SW 1271 (cell line): ENCODE measurements at places on chromosomes 3 and 15.

DNA sequence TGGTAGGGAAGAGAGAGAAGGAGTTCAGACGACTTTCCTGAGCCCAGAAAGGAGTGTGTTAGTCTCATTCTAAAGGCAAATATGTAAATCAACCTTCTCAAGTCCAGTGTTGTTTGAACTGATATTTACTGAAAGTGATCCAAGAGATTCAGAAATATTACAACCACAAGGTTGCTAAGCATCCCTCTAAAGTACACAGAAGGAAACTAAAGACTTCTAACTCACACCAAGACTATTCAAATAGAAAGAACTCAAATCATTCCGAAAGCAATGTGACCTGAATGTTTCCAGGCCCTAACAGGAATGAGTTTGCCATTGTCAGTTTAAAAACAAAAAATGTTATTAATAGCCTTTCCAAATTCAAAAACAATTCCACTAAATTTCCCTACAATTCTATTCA lies 56.9 kb upstream of the VGLL3 start:
- no peak for DNase-seq

DNA sequence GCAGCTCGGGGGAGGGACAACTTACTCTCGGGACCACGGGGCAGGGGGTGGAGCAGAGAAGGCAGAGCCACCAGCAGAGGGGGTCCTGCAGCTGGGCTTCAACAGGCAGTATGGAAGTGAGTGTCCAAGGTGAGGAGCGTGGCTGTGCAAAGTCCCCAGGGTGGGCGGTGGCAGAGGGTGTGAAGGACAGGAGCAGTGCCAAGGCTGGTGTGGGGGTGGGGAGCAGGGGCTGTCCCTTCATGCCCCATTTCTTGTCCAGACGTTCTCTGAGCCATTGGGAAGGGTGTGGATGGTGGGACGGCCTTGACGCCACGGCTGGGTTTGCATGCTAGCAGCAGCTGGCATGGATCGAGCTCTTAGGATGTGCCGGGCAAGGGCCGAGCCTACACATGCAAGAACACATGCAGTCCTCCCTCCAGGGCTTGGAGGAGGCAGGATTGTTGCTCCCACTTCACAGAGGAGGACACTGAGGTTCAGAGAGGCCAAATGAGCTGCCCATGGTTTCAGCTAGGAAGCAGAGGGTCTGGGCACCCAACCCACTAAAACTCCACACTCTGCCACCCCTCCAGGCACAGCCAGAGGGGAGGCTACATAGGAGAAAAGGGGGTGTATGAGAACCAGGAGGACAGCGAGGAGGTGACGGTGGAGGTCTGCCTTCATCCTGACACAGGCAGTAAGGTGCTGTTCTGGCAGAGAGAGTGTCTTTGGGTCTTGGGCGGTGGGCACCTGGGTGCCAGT lies 93.6 kb downstream of the TBC1D2B start:
- DNase-seq: no peak

DNA sequence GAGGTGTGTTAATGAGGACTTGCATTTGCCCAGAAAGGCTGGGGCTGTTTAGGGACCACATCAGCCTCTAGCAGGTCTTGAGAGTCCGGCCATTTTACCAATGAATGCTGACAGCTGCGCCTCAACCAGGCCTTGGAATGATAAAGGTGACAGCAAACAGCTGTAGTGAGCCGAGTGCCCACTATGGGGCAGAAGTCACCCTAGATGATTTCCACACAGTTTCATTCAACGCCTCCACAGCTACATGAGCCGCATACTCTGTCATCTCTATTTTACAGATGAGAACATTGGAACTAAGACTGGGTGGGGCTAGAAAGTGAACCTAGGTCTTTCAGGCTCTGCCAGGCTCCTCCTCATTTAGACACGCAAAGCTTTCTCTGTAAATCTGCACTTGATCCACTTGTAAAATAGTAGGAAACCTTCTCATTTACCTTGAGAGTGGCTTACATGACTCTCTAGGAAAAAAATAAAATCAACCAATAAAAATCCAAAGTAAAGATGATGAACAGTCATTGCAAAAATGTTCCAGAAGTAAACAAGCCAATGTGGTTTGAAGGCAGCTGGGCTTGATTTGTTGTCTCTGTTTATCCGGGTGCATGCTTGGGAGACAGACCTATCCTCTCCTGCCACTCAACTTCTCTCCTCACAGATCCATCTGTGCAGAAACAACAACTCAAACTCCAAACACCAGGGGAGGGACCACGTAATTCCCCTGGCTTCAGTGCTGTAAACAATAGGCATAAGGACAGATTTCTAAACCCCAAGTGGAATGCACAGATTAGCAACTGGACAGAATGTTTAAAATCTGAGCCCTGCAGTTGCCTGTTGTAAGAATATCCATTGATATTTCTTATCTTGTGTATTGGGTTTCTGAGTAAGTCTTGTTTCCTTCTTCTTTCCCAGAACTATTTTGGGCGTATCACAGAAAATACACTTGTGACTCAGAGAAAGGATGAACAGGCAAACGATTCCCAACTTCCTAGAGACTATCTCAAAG lies 31.5 kb upstream of the LDHAL6B start:
- no peak for DNase-seq

- DNase-seq: no peak
Measured at GRCh38 chr3:138492980-138493675, 58.7 kb downstream of the ESYT3 start.

DNA sequence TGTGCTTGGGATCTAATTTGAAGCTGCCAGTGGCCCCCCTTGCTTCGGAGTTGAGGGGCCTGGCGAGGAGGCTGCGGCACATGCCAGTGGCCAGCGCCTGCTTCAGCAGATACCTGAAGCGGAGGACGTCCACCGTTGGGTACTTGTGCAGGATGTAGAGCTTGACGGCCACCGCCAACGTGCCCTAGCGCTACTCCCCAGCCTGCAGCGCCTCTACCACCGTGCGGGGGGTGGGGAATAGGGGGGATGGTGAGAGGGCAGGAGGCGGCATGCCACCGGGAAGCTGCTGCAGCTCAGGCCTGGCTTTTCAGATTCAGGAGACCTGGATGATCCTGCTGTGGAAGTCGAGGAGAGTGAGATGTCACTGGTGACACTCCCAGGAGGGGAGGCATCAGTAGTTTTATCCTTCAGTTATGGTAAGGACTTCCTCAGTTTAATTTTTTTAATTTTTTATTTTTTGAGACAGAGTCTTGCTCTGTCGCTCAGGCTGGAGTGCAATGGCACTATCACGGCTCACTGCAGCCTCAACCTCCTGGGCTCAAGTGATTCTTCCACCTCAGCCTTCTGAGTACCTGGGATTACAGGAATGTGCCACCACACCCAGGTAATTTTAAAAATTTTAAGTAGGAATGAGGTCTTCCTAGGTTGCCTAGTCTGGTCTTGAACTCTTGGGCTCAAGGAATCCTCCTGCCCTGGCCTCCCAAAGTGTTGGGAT lies 150.6 kb upstream of the FRMD4B start:
- DNase-seq: no peak

GRCh38 chr3:97829198-97829597 lies 7.4 kb downstream of the CRYBG3 start:
- DNase-seq: no peak

DNA sequence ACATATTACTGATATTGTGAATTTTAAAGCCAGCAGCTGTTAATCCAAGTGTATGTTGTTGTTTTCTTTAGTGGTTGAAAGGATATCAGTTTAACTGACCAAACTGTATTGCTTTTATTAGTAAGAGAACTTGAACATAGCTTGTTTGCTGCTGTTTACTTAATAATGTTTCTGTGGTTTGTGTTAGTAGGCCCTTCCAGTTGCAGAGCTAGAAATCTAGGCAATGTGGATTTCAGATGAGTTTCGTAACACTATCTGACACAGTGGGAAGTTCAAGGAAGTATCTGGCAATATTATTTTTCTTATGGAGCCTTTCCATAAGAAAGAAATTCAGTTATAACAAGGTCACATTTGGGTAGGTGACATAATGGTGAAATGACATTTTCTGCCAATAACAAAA lies 18.5 kb downstream of the ZNF609 start:
- no peak for DNase-seq

- DNase-seq: peak; percentile 60
Measured at GRCh38 chr3:24318677-24319287, 175.9 kb downstream of the THRB start.

- no peak for DNase-seq
Measured at GRCh38 chr3:150797155-150797554, 34.2 kb upstream of the SIAH2 start.

- DNase-seq: no peak
Measured at GRCh38 chr15:77939851-77940250, 137.7 kb downstream of the TBC1D2B start.

DNA sequence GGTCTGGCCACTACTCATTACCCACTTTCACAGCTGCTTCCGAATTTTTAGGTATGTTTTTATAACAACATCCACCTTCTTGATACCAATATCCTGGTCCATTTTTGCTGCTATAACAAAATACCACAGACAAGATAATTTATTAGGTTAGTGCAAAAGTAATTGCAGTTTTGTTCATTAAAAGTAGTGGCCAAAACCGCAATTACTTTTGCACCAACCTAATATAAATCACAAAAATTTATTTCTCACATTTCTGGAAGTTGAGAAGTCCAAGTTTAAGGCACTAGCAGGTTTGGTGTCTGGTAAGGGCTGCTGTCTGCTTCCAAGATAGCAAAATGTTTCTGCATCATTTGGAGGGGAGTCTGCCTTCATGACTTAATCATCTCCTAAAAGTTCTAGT lies 624.7 kb upstream of the ALCAM start:
- no peak for DNase-seq

DNA sequence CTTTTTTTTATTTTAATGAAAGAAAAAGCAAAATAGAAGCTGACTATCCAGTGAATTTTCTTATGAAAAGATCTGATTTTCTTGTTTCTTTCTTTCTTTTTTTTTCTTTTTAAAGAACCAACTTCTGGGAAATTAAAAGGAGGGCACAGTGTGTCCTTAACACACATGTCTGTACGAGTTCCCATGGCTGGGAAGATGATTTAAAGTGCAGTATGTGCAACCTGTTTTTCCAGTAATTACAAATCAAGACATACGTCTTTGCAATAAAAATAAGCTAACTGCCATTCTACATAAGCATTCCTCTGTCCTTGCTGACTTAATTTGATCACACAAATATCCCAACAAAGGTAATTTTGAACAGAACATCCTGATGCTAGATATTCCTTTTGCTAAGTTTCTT lies 416.1 kb downstream of the ROBO1 start:
- no peak for DNase-seq

- DNase-seq: no peak
Measured at GRCh38 chr15:89114990-89115389, 26.7 kb downstream of the ABHD2 start.

DNA sequence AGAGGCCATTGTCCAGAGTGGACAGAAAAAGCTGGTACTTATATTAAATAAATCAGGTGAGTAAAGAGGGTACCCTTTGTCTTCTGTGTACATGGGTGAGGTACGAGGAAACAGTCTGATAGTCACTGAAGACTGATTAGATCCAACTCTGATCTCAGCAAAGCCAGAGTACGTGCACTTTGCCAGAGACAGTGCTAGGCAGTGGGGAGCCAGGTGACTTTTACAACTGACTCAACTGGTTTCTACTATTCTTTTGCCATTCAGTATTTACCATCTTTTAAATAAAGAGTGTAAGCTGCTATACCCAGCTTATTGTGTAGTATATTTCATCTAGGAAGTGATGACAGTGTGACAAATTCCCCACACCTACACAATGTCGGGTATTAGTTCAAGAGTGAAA lies 3.3 kb downstream of the GNL3 start:
- DNase-seq: no peak

DNA sequence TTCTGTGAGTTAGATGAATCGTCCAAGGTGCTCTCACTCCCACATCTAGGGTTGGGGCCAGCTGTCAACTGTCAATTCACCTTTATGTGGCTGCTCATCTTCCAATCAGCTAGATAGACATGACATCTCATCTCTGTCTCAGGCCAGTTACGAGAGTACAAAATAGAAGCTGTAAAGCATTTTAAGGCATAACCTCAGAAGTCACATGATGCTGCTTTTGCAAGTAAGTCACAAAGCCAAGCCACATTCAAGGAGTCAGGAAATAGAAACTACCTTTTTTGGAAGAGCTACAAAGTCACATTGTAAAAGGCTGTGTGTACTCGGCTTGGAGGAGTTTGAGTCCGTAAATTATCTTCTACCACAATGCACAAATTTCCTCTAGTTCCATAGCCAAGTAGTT lies 5.1 kb upstream of the CCR1 start:
- DNase-seq: no peak

DNA sequence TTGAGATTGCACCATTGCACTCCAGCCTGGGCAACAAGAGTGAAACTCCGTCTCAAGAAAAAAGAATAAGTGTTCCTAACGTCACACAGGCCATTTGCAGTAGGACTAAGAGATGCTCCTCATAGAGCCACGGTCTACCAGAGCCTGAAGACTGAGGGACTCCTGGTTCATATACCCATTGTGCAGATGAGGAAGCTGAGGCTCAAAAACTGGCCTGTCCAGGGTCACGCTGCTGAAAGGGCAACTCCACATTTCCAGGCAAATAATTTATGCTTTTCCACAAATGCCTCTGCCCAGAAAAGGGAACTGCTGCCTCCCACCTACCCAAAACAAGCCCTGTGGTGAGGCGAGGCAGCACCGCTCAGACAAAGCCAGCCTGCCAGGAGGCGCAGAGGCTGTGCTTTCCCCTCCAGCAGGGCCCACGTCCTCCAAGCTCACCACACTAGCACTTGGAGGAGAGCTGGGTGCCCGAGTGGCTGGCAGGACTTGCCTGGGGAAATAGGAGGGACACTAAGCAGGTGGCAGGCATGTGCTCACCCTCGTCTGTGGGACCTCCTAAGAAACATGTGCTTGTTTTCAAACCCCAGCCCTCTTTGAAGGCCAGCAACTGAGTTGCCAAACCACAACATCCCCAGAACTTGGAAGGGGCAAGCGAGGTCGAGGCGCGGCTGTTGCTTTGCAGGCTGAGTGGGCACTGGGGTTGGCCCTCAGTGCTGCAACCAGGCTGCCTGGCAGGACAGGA lies 195.6 kb downstream of the XXYLT1 start:
- no peak for DNase-seq

DNA sequence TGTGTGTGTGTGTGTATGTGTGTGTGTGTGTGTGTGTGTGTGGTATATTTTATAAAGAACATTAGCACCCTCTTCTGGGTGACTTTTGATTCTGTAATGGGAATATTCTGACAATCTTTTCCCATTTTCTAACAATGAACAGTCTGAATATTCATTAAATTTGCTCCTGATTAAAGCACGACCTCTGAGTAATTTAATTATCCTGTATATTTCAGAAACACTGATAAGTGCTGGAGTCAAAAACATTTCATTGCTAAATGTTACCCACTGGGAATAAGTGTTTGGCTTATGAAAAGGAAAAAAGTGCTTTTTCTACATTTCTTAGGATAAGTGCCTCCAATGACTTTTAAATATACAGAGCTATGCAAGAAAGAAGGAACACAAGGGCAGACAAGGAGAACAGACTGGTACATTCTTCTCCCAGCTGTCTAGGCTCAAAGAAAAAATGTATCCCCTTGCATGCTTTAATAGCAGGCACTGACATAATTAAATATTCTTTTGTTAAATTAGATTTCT lies 32.3 kb upstream of the SYNPR start:
- DNase-seq: no peak

GRCh38 chr3:143974271-143975238 lies 2.9 kb downstream of the DIPK2A start:
- no peak for DNase-seq
